ENCODE measurements at places on chromosomes 1 and 21.

GRCh38 chr1:232764458-232765251 lies 40.6 kb upstream of the MAP10 start:
- no peak for DNase-seq

GRCh38 chr1:109396871-109397580 lies 692 bp downstream of the SORT1 start:
- no peak for DNase-seq

- no peak for DNase-seq
Measured at GRCh38 chr1:40003156-40004093, 37.1 kb upstream of the CAP1 start.

DNA sequence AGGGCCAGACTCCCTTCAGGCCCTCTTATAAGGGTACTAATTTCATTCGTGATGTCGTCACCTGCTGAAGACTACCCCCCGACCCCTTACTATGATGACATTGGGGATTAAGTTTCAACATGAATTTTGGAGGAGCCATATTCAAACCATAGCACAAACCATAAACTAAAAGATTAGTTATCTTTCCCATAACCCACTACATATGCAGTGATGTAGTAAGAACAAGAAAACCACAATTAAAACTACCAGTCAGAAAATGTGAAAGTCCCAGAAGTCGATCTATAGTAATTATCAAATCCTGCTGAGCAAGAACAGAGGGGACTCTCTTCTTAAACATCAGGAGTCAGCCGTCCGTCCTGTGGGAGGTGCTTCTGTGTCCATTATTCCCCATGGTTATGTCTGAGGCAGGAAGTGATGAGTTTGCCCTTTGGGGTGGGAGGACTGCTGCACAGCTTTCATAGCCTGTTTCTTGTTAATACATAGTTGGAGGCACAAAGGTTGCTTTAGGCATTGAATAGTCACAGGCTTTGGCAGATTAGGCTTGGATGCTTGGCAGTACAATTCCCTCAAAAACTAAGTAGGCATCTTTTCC lies 35.9 kb upstream of the PTGFRN start:
- DNase-seq: no peak
